ENCODE measurements at places on chromosomes 4 and X.

DNA sequence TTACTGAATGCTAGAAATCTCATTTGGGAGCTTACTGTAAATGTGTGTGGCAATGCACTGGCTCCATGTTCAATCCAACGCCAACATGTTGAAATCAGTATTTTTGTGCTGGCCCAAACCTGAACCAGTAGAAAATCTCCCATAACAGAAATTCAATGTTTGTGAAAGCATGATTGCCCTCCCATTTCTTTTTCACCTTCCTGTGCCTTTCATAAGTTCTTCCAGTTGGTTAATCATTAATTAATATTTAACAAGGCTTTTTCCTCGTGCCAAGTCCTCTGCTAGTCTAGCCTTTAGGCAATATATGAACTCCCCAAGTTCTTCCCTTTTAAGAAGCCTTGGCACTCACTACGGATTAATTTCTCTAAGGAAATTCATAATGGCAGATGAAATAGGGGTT lies 1.3 kb upstream of the PLS3 start:
- DNase-seq: no peak

- peak; percentile 32 for DNase-seq
Measured at GRCh38 chrX:69503782-69504625, at the start of gene NALF2. NALF2 (plus strand) TSS chrX:69504326; CDS start chrX:69505283, 957 bp downstream.

DNA sequence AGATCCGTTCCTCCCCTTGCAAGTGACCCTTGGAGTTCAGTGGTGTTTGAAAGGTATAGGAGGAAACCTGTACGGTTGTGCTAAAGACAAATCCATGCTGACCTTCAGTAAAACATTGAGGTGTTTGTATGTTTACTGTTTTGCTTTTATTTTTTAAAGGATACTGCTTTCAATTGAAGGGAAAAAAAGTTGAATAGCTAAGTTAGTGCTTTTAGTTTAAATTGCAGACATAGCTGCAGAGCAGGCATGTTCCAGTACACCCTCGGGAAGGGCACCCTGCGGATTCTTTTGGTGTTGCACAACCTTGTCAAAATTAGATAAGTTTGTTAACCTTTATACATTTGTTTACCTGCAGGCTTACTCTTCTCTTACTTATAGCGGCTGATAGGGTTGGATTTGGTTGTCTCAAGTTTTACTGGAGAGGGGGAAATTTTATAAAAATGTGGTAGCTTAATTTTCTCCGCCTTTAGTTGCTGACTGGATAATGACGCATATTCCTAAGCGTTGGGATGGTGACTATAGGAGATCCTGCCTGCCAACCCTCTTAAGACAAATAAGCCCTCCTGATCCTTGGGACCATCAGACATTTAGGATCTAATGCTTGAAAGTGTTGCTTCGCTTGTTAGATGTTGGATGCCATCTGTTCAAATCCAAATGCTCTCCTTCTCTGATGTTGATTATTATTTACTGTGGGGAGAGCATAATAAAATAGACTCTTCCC lies 2.0 kb downstream of the RAPGEF2 start:
- peak; percentile 47 for DNase-seq

DNA sequence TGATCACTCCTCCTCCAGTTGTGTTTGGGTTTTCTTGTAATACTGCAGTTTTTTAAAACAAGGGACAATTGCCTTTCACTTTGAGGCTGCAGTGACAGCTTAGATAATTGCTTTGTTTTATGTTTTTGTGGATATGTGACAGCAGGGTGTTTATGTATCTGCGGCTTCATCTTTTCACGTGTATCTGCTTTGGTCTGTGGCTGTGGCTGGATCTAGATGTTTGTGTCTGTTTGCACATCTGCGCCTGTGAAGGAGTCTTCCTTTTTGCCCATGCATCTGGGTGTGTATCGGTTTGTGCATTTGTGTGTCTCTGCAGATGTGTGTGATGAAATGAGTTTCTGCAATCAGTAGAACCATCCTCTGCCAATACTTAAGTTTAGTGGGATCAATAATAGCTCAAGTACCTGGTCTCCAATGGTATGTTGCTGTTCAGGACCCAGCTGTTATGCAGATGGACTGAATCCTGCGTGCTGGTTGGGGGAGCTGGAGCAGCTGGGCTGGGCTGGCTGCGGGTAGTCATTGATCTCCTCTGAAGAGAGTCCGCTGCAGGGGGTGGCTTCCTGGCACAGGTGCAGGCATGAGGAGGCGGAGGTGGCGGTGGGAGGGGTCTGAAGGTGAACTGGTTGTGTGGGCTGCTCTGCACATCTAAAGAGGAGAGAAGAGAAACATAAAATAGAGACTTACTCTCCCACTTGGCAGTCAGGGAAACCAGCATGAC lies 390.3 kb downstream of the SH2D1A start:
- no peak for DNase-seq

GRCh38 chrX:140572724-140573123 lies 67.9 kb upstream of the SOX3 start:
- peak; percentile 36 for DNase-seq

DNA sequence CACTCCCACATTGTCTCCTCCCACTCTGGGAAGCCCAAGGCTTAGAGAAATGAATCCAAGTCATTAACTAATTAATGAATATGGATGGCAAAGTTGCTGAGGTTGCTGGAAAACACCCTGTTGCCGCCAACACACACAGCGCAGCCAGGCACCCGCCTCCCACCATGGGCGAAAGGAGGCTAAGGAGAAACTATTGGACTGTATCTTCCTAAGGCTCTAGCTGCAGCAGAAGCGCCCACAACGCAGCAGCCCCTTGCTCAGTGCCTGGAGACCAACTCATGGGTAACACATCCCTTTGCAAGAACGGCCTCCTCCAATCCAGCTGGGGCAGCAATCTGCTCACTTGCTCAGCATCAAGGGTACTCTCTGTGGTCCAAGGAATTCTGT lies 34.2 kb downstream of the TSC22D3 start:
- DNase-seq: no peak

DNA sequence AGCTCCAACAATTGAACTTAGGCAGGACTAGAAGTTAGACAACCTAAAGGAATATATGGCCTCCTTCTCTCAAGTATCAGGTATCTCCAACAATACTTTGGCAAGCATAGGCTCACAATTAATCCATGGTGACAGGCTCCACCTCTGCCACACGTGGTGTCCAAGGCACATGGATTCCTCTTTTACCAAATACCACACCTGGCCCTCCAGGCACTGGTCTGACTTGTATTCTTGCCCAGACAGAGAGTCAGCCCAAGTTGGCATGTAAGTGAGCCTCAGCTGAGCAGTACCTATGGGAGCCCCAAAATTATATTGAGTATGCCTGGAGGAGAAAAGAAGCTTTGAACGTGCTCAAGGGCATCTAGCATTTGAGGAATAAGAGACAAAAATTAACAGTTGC lies 19.6 kb downstream of the SRPX2 start:
- no peak for DNase-seq

- no peak for DNase-seq
Measured at GRCh38 chrX:107226757-107227156, 20.3 kb downstream of the DNAAF6 start.

DNA sequence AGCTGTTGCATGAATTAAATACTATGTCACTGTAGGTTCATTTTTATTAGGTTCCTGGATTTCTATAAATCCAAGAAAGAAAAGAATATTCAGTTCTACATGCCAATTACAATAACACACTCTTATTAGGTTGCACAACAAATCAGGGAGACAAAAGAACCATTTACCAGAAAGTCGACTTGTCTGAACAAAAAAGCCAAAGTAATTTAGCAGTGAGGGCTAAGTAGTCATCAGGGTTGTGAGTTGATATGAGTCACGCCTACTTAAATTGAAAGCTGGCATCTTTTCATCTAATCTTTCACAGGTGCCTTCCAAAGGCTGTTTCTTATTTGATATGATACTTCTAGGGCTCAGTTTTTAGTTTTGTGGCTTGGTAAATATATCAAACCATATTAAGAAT lies 25.4 kb upstream of the GNRHR start:
- no peak for DNase-seq

DNA sequence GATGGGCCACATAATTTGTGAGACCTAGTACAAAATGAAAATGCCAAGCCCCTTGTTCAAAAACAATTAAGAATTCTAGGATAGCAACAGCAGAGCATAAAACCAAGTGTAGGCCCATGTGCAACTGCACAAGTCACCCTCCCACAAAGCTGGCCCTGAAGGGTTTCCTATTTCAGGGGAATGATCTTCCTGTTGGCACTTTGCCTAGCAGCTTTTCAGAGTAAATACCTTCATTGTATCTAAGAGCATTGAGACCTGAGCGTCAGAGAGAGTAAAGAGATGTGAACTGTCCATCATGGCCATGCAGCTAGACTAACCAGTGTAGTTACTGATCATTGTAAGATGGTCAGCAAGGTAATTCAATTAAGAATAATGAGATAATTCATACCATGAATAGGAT lies 113.6 kb downstream of the CNKSR2 start:
- DNase-seq: no peak

DNA sequence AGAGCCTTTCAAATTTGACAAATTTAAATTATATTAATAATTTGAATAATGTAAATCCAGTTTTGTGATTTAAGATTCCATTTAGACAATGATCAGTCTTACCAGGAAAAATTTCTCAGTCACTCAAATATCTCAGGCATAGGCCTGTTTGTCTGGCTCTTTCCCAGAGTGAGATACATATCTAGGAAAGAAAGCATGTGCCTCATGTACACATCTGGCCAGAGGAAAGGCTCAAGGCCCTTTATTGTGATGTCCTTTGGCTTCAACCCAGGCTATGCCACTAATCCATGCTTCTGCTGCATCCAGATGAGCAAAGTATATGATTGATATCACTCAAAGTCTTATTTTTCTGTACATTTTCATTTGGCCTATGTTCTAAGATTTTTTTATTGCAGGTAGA lies 473.3 kb upstream of the ADGRL3 start:
- peak; percentile 6 for DNase-seq

DNA sequence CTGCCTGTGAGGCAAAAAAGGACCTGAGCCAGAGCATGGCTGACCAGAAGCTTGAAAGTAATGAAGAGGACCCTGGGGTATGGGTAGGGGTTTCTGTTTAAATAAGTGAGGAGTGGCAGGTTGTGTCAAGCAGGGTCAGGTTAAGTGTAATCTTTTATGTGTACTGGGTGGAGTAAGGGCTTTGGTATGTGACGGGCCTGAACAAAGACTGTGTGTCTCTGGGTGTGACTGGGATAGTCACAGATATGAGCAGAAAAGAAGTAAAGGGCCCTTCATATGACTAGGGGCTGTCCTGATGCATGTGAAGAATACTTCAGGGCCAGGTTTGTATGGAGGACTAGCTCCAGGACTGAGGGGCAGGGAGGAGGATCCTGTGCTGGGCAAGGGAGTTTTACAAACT lies 82.4 kb downstream of the ITIH6 start:
- no peak for DNase-seq

DNA sequence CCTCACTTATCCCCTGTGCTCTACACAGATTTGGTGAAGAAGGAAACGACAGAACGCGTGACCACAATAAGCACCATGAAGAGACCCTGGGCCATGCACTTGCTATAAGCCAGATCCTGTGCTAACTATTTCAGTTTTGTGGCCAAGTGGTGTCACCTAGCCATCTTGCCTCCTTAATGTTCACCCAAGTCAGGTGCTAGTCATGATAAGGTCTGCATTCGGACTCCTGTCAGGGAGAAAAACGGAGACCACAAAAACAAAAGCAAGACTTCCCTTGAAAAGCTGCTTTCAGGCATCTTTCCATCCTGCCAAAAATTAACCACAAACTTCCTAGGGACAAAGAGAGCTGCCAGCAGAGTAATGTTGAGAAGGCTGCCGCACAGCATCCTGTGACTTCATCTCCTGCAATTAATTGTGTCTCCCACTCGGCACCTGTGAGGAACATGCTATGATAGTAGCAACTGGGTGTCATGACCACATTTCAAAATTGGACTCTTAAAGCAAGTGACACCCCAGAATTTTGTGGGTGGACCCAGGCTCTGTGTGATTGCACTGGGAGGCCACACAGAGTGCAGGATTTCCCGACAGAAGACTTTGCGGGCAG lies 8.8 kb upstream of the IDS start:
- DNase-seq: peak; percentile 81

DNA sequence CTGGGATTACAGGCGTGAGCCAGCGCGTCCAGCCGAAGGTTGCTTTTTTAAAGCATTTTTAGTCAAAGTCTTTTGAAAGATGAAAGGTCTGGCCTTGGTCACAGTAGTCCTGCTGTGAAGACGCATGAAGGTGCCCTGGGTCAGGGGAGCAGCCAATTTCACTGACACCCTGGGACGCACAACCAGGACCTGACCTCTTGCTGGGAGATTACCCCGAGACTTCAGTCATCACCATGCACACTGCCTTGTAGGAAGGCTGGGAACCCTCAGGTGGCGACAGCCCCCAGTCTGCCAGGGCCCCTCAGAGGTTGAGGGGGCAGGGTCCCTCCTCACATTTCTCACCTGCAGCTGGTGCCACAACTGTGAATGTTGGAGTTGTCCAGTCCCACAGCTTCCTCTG lies 53.2 kb downstream of the CPLX1 start:
- DNase-seq: no peak

- no peak for DNase-seq
Measured at GRCh38 chr4:87423317-87424098, 1.1 kb downstream of the NUDT9 start.

DNA sequence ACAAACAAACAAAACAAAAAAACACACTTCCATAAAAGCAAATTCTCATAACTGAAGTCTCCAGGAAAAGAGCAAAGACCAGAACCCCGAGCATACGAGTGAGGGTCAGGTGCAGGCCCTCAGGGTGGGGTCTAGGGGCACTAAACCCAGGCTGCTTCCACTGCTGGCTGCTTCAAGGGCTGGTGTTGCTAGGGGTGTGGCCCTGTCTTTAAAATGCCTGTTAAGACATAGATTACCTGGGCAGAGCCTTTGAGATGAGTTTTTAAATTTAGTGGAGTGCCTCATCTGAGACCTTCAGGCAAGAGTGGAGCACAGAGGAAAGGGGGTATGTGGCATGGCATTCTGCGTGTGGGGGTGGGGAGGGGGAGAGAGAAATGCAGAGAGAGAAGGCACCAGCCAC lies 87.0 kb downstream of the FHDC1 start:
- DNase-seq: no peak

GRCh38 chr4:141216002-141216761 lies 4.5 kb upstream of the ZNF330 start:
- no peak for DNase-seq

DNA sequence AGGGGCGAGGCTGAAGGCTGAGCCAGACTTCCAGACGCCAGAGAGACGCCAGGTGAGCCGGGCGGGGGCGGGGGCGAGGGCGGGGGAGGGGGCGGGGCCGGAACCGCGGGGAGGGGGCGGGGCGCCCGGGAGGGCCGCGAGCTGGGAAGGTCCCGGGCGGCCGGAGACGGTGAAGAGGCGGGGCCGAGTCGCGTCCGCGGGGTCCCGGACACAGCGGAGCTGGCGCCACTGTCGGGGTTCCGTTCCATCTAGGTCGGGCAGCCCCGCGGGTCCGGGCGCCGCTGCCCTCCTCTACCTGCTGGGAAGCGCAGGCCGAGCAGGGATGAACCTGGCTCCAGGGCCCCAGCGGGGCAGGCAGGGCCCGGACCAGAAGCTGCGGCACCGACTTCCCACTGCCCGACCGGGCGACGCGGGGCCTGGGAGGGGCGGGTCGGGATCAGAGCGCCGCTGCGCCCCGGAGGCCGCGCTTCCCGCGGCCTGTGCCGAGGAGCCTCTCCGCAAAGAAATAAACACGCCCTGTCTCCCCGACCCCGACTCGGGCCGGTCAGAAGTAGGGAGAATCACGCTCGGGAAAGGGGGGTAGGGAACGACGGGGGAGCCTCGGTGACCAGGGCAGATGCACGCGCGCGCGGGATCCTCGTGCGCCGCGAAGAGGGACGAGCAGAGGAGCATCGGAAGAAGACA lies 10.6 kb downstream of the HMX1 start:
- no peak for DNase-seq
